ENCODE measurements at places on chromosomes 16 and 17.

DNA sequence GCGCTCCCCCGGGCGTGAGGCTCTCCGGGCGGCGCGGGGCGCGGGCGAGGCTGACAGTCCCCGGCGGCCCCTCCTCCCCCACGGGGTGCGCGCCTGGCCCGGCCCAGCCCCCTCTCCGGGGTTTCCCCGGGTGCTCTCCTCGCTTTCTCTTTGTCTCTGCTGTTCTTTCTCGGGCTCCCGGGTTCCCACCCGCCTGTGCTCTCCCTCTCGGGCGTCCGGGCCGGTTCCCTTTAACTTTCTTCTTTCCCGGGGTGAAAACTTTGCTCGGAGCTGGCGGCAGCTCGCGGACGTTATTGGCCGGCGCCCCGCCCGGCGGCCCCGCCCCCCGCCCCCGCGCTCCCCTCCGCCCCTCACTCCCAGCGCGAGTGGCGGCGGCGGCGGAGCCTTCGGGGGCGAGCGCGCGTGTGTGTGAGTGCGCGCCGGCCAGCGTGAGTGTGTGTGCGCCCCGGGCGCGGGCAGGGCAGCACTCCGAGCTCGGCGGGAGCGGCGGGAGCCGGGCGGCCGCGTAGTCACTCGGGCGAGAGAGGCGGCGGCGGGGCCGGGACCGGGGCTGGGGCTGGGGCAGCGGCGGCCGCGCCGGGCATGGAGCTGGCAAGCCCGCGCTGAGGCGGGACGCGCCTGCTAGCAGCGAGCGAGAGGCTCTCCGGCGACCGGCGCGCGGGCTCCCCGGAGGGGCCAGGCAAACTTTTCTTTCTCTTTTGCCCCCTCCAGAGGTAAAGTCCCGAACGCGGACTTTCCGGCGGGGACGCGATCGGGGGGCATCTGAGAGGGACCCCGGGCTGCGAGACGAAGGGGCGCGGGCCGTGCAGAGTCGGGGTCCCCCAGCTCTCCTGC, at the start of gene NTN1:
Gene NTN1 (plus strand): TSS at position 353 of the 834 bp plus-strand sequence. CDS start 864 bp downstream, outside the sequence.
- DNase-seq, result peak; percentile 30

GRCh38 chr16:3858801-3859200, 21.7 kb downstream of the CREBBP start:
- DNase-seq, result no peak

- no peak for DNase-seq
Measured at GRCh38 chr17:6376931-6377361, 58.0 kb downstream of the AIPL1 start.

GRCh38 chr16:88659160-88659559, 3.7 kb downstream of the MVD start:
- DNase-seq, result no peak

- no peak for DNase-seq
Measured at GRCh38 chr17:2852221-2852620, 56.0 kb downstream of the RAP1GAP2 start.

- no peak for DNase-seq
Measured at GRCh38 chr17:62675260-62675659, 47.8 kb downstream of the MRC2 start.

- DNase-seq, result no peak
Measured at GRCh38 chr16:89031715-89032659, 55.0 kb upstream of the CBFA2T3 start.

GRCh38 chr16:57008440-57008839, 19.1 kb downstream of the NLRC5 start:
- DNase-seq, result no peak

- no peak for DNase-seq
Measured at GRCh38 chr16:12637002-12637401, 166.7 kb downstream of the CPPED1 start.

DNA sequence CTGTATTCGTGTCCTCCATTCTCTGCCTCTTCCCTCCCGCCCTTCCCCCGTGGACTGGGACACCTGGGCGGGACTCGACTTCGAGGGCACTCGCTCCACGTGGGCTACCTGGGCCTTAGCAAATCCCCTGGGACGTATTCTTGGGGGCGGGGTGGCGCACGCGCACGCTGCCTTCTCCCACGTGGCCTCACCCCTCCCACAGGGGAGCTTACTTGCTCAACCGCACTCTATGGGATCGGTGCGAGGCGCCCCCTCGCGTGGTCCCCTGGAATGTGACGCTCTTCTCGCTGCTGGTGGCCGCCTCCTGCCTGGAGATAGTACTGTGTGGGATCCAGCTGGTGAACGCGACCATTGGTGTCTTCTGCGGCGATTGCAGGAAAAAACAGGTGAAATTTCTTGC, 3.5 kb downstream of the VMO1 start:
- DNase-seq, result no peak

GRCh38 chr16:10787304-10787703, 31.3 kb downstream of the TVP23A start:
- DNase-seq, result no peak

DNA sequence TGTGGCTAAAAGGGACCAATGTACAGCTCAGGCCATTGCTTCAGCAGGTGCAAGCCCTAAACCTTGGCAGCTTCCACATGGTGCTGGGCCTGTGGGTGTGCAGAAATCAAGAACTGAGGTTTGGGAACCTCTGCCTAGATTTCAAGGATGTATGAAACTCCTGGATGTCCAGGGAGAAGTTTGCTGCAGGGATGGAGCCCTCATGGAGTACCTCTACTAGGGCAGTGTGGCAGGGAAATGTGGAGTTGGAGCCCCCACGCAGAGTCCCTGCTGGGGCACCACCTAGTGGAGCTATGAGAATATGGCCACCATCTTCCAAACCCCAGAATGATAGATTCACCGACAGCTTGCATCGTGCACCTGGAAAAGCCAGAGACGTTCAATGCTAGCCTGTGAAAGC, 13.0 kb downstream of the EFCAB5 start:
- DNase-seq, result no peak

- DNase-seq, result no peak
Measured at GRCh38 chr17:44585315-44585714, 28.0 kb downstream of the FZD2 start.

DNA sequence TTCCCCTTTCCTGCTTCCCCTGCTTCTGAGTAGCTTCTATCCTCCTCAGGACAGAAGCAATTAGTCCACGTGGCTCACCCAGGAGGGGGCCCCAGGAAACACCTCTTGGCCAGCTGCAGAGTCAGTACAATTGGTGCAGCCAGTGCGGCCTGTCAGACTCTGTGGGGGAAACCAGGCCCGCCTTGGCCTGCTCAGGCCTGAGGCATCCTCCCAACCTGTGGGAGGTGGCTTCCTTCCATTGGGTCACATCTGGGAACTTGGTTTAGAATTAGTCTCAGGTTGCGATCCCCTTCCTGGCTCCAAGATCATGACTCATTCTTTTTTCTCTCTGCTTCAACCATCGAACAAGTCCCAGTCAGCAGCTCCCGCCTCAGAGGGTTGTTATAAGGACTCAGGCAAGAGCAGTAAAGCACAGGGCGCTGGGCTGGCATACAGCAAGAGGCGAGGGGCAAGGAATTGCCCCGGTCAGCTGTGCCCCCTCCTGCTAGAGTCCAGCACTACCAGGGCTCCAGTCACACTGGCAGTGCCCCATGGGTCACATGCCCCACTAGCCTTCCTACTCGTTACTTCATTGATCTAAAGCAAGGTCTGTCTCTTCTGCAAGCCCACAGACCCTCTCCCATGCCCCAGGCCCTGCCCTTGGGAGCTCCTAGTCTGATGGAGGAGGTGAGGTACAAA, 8.1 kb upstream of the EPX start:
- no peak for DNase-seq

GRCh38 chr16:20851601-20852000, 45.3 kb downstream of the REXO5 start:
- no peak for DNase-seq

DNA sequence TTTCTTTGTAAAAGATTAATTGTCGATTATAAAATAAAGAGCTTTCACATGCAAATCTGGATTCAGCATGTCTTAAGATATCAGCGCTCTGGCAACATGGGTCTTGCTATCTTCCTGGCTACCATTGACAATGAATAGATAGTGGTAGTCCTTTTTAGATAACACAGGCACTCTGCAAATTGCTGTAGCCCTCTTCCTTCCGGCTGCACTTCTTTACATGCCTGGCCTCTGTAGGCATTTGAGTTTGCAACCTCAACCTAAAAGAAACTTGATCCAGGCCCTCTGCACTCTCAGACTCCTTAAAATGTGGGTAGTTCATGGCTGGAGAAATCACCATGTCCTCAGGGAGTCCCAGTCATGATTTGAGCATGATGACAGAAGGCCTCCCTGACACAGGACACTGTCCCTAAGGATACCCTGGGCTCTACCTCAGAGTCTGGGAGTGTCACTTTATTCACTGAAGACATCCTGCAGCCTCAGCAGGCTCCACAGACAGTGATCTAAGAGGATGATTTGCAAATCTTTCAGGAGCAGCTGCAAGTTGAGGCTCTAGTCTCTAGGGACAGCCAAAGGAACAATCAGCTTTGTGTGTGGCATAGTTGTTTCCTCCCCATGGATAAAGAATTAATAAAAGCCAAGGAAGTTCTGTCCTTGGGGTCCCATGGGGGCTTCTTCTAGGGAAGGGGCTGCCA, 529.4 kb downstream of the RBFOX1 start:
- DNase-seq, result no peak

- DNase-seq, result no peak
Measured at GRCh38 chr16:57617604-57618111, 10.8 kb upstream of the ADGRG1 start.

GRCh38 chr17:82287868-82288801, 14.6 kb upstream of the CSNK1D start:
- DNase-seq, result no peak

GRCh38 chr16:67703626-67704025, 15.5 kb downstream of the GFOD2 start:
- DNase-seq, result no peak

DNA sequence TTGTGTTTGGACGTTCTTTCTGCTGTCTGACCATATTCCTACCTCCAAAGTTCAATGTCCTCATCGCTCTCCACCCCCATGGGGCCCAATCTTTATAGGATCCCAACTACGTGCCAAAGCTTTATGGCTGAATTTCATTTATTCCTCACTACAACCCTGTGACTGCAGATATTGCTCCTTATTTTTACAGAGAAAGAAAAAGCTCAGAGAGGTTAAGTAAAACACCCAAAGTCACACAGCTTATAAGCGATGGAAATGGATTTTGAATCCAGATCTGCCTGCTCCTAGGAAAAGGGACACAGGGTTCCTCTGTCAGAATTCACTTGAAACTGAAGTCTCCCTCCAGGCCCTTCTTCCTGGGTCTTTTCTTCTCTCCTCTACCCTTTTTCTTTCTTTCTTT, 9.3 kb downstream of the NGFR start:
- no peak for DNase-seq

- DNase-seq, result no peak
Measured at GRCh38 chr16:79042141-79042540, 558.4 kb downstream of the MAF start.

DNA sequence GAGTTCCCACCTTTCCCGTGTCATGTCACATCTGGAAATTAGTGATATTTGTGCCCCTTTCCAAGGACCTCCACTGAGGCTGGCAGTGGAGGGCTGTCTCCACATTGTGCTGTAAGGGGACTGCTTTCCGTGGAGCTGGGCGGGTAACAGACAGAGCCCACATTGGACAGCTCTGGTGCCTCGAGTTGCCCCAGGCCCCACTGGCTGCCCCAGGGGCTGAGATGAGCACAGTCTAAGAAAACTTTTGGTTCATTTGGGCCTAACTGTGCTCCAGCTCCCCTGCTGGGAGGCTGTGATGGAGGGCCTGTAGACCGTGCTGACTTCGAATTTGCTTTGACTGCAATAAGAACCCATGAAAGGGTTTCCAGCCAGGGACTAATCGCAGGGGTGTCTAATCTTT, 38.0 kb downstream of the ARSG start:
- no peak for DNase-seq

- DNase-seq, result no peak
Measured at GRCh38 chr17:14334919-14335318, 34.0 kb downstream of the HS3ST3B1 start.

DNA sequence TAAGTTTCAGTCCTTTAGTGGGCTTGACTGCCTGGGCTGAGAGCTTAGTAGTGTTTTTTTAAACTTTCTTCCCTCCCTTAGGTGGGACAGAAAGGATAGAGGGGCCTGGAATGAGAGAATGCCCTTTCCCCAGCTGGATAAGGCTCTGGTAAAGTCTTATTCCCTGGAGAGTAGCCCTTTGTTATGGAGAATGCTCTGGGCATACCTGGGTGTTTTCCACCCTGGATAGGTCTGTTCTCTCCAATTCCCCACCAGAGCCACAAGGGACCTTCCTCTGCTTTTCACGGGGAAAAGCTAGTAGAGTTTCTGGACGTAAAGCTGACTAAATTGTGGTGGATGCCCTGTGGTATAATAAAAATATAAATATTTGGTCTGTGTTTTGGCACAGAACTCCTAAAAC, 164.1 kb downstream of the HS3ST4 start:
- DNase-seq, result no peak

DNA sequence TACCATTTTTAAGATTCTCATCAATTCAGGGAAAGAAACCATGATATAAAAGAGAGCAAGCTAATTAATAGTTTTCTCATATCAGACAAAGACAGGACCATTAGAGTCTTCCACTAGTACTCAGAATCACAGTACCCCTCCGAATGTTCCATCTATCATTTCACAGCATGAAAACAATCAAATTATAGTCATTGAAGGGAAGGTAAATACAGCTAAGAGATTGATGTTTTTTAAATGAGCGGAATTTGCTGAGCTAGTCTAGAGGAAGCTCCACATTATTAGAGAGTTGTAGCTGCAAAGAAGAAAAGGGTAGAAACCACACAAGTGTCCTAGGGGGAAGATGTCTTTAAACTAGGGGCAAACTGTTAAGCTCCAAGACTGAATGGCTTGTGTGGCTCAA, 808.9 kb downstream of the CDH11 start:
- DNase-seq, result peak; percentile 14

DNA sequence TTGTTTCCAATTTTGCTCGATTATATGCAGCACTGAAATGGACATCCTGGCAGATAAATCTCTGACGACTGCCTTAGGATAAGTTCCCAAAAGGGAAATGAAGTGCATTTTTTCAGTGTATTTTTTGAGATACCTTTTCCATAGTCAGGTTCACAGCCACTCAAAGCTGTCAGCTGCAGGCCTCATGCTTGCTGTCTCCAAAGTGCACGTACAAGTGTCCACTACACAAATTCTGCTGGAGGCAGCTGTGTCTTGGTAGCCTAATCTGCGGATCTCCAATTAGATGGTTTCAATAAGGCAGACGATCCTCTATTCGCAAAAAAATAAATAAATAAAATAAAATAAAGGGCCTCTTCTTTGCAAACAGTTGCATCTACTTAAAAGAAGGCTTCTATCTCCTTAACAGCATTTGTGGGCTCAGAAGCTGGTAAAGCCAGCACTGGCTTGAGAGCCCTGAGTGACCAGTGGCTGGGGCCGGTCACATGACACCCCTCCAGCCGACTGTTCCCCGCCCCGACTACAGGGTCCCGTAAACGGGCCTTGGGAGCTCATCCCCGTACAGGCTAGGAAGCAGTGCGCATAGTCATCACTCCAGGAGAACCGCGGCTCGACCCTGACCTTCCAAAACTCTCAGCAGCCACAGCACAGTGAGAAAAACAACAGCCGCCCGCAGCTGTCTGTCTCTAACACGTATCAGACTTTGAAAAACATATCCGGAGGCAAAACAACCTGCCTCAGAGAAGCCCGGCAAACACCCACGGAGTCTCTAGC, 18.8 kb downstream of the RPH3AL start:
- no peak for DNase-seq

Measured in NCI-H345 (cell line).